LoVo (cell line): ENCODE measurements at places on chromosomes 1 and 21.

GRCh38 chr1:112389689-112390088, 6.3 kb upstream of the CTTNBP2NL start:
- no peak for DNase-seq

DNA sequence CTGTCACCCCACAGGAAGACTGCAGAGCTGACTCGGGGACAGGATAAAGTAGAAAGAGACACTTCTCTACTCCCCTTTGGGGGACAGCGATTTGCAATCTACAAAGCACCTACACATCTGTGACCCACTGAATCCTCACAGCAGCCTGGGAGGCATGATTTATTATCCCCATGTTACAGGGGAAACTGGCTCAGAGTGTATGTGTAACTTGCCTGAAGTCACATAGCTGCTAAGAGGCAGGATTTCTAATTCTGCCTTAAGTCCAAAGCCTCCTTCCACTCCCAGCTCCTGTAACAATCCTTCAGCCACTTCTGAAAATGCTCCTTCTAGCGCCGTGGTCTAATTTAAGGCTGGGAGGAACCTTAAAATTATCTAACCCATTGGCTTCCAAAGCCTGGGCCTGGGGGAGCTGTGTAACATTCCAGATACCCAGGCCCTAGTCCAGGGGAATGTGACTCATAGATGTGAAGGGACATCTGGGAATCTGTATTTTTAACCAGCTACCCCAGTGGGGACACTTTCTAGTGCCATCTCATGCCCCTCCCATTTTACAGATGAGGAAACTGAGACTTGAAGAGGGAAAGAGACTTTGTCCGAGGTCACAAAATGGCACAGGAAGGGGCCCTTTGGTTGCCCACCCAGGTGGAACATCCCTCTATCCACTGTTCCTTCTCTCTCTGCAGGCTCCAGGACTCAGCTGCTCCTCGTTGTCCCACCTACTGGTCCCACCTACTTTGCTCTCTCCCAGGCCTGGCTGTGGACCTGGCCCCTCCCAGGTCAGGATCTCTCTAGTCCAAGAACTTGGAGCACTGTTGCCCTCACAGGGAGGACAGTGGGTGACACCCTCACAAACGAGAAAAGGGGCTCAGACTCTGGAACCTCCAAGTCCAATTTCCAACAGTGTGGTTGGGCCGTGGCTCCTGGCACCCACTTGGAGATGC, 48.9 kb downstream of the AHDC1 start:
- no peak for DNase-seq

DNA sequence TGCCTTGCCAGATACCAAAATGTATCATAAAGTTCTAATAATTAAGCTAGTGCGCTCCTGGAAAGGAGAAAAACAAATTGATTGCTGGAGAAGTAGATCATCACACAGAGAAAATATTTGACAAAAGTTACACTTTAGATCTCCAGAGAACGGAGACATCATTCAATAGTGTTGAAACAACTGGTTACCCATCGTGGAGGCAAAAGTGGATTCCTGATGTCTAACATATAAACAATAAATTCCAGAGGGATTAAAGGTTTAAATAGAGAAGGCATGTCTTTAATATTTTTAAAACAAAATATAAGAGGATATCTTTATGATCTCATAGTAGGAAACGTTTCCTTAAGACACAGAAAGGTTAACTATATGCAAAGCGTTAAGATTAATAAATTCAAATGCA, 41.0 kb downstream of the NRIP1 start:
- DNase-seq, result no peak

GRCh38 chr1:62082456-62083363, 111.9 kb upstream of the L1TD1 start:
- DNase-seq, result peak; percentile 53

DNA sequence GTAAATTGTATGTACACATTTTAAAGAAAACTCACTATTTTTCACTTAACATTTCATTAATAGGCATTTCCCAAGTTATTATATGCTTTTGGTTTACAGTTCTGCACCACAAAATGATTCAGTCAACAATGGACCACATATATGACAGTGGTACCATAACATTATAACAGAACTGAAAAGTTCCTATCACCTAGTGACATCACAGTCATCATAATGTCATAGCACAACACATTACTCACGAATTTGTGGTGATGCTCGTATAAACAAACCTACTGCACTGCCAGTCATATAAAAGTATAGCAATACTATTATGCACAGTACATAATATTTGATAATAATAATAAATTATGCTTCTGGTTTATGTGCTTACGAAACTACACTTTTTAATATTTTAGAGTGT, 30.9 kb downstream of the DNAI4 start:
- DNase-seq, result no peak
